Epithelial cell of proximal tubule (primary cell): ENCODE measurements at places on chromosomes 5 and 9. TPM values are rescaled to one million over a fixed set of nuclear protein-coding genes. Genes with fewer than 3 reads are reported as not detected.

PLEKHG4B gene
- 3.5 and 4.3 TPM in 2 replicates for total RNA-seq

CCDC152 gene
- 2.7 TPM in 2 replicates for total RNA-seq

FNBP1 gene
- 8.8 and 25.6 TPM in 2 replicates for total RNA-seq

PRDM9 gene
- not detected in 2 replicates for total RNA-seq

DNA sequence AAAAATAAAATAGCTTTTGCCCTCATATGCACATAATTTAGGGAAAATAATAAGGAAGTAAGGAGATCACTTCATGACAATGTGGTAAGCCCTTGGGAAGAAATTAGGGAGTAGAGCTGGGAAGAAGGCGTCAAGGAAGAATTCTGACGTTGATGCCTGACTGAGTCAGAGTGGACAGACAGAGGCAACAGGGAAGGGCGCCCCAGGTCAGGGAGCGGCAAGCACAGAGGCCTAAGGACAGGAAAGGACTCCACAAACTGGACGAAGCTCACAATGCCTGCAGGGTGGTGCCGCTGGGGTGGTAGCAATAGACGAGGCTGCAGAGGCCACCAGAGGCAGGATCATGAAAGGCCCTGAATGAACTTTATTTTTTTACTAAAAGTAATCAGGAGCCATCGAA, 7.6 kb downstream of the DRD1 start:
- no peak for DNase-seq

- no peak for DNase-seq
These were observed 30.3 kb upstream of the STING1 start for GRCh38 chr5:139512786-139513390.

- no peak for DNase-seq
These were observed 552 bp downstream of the OTULINL start for GRCh38 chr5:14581891-14582796.

DNA sequence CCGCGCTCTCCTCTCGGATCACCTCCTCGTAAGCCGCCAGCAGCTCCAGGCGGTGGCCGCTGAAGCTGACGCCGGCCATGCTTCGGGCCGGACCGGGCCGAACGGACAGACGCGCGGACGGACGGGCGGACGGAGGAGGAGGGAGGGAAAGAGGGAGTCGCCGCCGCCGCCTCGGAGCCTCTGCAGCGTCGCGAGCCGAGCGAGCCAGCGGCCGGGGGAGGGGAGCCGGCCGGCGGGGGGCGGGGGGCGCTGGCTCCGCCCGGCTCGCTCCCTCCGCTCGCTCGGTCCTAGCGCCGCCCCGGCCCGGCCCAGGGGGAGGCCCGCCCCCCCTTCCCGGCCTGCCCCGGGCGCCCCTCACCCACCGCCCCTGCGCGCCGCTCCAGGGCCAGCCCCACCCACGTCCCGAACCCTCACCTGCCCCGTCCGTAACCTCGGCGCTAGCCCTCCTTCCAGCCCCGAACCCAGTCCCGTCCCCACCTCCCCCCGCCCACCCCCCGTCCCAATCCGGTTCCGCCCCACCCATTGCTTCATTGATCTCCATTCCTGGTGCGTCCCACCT, at the start of gene DBN1:
Gene DBN1, minus strand, starts transcription at position 192 of the 559 bp plus-strand sequence. Its CDS starts 113 bp downstream, at position 79.
- DNase-seq: no peak

GRCh38 chr9:118463419-118463818, 759.2 kb downstream of the TLR4 start:
- DNase-seq: no peak

DNA sequence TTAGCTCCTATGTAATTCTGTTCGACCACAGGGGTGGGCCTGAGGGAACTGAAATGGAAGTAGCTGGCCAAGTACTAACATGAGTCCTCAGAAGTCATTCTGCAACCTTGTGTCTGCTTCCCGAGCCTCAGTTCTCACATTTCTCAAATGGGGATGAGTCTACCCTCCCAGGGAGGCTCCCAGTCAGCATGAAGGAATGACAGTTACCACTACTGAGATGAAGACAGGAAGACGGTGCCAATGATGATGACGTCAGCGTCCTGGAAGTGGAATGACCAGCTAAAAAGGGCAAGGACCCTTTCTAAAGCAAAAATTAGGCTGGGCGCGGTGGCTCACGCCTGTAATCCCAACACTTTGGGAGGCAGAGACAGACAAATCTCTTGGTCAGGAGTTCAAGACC, 6.8 kb downstream of the PIP5KL1 start:
- DNase-seq: no peak

GRCh38 chr5:135160036-135160675, 126.1 kb upstream of the PITX1 start:
- DNase-seq: no peak
